ENCODE measurements at places on chromosomes 1 and 21.

DNA sequence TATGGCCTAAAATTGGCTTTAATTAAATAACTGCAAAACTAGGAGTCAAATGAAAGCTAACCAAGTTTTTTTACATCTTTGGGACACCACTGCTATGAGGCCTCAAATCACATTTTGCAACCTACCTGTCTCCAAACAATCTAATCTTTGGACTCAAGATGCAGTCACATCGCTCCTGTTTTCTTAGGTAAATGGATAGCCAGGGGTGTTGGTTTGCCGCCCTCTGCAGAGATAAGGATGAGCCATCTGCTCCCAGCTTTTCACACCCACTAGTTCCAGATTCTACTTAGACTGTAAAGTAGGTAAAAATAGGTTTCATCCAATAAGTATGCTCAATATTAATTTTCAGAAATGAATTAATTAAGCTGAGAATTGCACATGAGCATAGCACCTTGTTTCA is 456.5 kb downstream of the KIF26B start:
- H3K4me3 ChIP-seq = no peak overlapping the region
- no peak overlapping the region for H3K27ac ChIP-seq
- H3K36me3 ChIP-seq = no peaks in the 10 kb centered on the region
- no peak for DNase-seq
- no peaks in the 10 kb centered on the region for H3K4me1 ChIP-seq

GRCh38 chr1:156669794-156670193 is 7.4 kb downstream of the NES start:
- no peaks in the 10 kb centered on the region for H3K27me3 ChIP-seq
- no peak overlapping the region for H3K4me3 ChIP-seq
- H3K36me3 ChIP-seq = no peaks in the 10 kb centered on the region
- no peak overlapping the region for H3K27ac ChIP-seq
- peak; percentile 19 for DNase-seq

DNA sequence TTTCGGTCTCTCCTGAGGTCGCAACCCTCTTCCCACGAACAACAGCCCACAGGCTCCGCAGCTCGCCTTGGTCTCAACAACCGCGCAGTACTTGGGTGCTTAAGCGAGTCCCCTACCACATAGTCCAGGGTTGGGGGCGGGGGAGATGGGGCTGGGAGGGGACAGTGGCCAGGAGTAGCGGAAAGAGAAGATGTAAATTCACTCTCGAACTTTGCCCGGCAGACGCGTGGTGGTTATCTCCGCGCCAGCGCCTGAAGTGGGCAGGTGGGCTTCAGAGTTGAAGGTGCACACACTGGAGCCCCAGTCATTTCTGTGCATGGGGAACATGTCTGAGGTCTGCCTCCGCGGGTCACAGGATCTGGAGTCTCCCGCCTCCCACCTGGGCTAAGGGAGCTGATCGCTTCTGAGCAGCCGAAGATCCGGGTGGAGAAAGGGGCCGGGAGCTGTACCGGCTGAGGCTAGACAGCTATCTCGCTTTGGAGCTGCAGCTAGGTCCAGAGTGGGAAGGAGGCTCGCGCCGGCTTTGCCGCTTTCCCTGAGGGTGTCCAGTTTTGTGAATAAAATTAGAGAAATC is 4.3 kb upstream of the FOXD2 start:
- peaks cover 24% of the 10 kb centered on the region for H3K4me1 ChIP-seq
- DNase-seq = no peak

DNA sequence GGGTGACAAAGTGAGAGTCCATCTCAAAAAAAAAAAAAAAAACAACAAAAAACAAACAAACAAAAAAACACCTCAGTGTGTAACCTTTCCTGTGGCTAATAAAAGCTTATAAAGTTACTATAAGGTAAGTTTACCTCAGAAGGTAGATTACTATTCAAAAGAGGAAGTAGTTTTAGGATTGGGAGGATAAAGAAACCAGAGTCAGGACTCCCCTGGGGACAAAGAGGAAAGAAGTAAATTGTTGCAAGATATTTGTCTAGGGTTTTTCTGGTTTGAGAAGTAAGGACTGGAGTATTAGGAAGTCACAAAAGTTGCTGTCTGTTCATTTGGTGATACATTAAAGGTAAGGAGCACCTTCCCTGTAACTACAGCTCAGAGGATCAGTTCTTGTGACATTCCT is 23.8 kb upstream of the CENPF start:
- peaks cover 32% of the 10 kb centered on the region for H3K4me1 ChIP-seq
- H3K36me3 ChIP-seq = no peaks in the 10 kb centered on the region
- no peak overlapping the region for H3K27ac ChIP-seq
- H3K27me3 ChIP-seq = no peaks in the 10 kb centered on the region
- no peak for DNase-seq
- H3K4me3 ChIP-seq = no peak overlapping the region

- H3K27me3 ChIP-seq = no peaks in the 10 kb centered on the region
- H3K4me1 ChIP-seq = peaks cover 30% of the 10 kb centered on the region
- no peak for DNase-seq
- H3K27ac ChIP-seq = peak overlapping the region; percentile 71
- no peaks in the 10 kb centered on the region for H3K36me3 ChIP-seq
Measured at GRCh38 chr1:192550922-192551534, 24.5 kb upstream of the RGS1 start.

DNA sequence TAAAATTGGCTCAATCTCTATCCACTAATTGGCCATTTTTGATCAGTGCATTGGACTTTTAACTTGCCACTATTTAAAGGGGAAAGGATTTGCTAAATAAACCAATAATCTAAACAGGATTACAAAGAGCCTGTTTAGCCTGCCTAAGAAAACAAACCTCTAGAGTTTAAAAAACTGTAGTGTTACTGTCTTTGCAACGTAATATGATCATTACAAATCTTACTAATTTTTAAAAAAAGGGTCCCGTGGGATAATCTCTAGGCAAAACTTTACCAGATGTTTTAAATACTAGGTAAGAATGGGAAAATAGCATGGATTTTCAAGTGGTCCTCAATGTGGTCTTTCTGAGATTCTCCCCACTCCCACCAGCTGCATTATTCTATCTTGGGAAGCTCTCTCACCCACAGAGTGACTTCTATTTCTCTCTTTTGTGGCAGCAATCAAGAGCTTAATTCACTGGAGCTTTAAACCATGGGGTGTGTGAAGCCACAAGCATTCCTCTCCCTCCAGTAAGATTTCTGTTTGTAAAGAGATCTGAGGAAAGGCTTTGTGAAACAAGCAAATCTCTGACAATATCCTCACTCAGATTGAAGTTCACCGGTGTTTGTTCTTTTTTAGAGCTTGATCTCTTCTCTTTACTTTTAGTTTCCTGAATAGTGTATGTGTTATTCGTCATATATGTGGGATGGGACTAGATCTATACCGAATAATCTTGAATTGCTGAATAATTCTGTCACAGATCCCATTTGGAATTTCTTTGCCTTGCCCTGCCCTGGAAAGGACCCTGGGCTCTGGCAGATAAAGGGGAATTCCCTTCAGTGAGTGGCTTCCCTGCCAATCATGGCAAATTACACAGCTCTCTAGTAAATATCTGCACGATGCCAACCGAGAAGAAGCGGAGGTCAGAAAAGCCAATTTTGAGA is 132.2 kb downstream of the TLR5 start:
- H3K4me1 ChIP-seq = peaks cover 12% of the 10 kb centered on the region
- H3K4me3 ChIP-seq = peak overlapping the region; percentile 22
- H3K27ac ChIP-seq = no peak overlapping the region
- H3K36me3 ChIP-seq = no peaks in the 10 kb centered on the region

DNA sequence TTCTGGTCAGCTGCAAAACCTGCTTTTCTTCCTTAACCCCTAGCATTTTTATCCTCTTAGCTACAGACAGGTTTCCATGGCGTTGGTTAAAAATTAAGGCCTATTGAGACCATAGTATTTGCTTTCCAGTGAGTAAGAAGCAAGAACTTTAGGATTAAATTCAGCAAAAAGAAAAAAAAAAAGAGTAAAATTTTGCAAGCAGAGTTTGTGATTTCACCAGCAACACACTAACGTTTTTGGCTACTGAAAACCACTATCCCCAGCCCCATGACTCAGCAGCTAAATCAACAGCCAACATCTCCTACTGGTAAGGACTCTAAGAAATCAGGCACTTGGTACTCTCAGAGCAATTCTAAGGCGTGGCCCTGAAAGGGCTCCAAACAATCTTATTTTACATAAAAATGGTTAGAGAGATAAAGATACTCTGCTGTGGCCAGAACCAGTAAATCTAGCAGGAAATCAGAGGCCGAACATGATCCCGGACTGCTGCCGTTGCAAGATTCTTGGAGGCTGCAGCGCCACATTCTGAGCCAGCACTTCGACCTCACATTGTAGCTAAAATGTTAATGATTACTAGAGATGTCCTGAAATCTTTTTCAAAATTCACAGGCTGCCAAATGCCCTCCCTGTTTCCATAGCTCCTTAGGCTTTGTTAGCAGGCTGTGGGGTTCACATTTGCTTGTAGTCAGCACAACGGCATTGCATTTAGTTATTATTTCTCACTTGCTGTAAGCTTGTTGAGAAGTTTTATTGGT is 1.6 kb upstream of the ENO1 start:
- peaks cover 35% of the 10 kb centered on the region for H3K4me1 ChIP-seq
- H3K27ac ChIP-seq = peak overlapping the region; percentile 87

- no peak for DNase-seq
- H3K36me3 ChIP-seq = no peaks in the 10 kb centered on the region
- H3K4me3 ChIP-seq = no peak overlapping the region
- no peak overlapping the region for H3K27ac ChIP-seq
- H3K4me1 ChIP-seq = no peaks in the 10 kb centered on the region
Measured at GRCh38 chr1:221141606-221142285, 262.5 kb downstream of the HLX start.

DNA sequence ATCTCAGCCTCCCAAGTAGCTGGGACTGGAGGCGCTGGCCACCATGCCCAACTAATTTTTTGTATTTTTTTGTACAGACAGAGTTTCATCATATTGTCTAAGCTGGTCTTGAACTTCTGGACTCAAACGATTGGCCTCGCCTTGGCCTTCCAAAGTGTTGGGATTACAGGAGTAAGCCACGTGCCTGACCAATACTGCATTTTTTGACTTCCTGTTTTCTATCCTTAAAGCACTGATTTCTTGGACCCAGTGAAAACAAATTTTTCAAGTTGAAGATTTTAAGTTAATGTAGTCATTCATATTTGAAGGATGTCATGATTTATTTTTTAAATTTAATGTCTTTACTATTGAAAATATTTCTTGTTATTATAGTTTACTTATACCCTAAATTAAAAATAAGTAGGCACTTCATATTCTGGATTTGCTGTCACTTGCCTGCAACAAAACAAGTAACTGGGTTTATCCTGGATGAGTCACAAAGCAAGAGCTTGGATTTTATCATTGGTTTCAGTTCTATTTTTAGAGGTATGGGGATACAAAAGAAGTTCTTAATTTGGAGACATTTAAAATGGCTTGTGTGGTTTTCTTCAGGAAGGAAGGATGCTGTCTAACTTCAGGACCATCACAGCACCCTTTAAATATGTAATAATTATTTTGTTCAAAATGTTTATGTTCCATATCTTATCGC is 2.2 kb upstream of the VPS45 start:
- peaks cover 7% of the 10 kb centered on the region for H3K36me3 ChIP-seq
- H3K4me1 ChIP-seq = peaks cover 34% of the 10 kb centered on the region
- H3K27me3 ChIP-seq = no peaks in the 10 kb centered on the region
- peak overlapping the region; percentile 38 for H3K27ac ChIP-seq
- no peak for DNase-seq

DNA sequence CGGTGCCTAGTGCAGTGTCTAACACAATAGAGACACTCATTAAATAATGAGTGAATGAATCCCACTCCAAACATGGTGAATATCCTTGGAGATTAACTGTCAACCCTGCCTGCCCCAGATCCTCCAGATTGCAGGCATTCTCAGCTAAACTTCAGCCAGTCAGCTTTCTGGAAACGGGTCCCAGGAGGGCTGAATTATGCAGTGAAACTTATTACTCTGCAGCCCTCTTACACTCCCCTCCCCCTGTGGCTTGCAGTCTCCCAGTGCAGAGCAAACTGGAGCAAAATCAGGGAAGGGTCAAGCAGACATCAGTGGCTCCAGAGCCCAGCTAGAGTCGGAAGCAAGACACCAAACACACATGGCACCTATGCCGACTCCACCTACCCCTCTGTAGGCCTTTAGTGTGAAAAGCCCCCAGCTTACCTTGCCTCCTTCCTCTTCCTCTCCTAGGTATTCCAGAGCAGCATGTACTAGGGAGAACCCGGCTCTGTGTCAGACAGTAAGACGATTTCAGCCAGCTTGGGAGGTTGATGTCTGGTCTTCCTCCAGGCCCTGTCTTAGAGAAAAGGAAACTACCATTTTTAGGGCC is 6.5 kb upstream of the RGS16 start:
- no peaks in the 10 kb centered on the region for H3K27me3 ChIP-seq
- no peak overlapping the region for H3K4me3 ChIP-seq
- no peak for DNase-seq
- H3K4me1 ChIP-seq = peaks cover 21% of the 10 kb centered on the region
- no peaks in the 10 kb centered on the region for H3K36me3 ChIP-seq
- no peak overlapping the region for H3K27ac ChIP-seq

GRCh38 chr1:183589384-183589783 is 875 bp downstream of the NCF2 start:
- DNase-seq = no peak
- H3K27ac ChIP-seq = no peak overlapping the region
- no peaks in the 10 kb centered on the region for H3K27me3 ChIP-seq
- no peaks in the 10 kb centered on the region for H3K4me1 ChIP-seq

- no peaks in the 10 kb centered on the region for H3K36me3 ChIP-seq
- no peak overlapping the region for H3K4me3 ChIP-seq
- H3K4me1 ChIP-seq = no peaks in the 10 kb centered on the region
Measured at GRCh38 chr1:166383137-166383536, 216.3 kb upstream of the FAM78B start.

GRCh38 chr1:91979383-91979782 is 30.2 kb downstream of the BRDT start:
- no peaks in the 10 kb centered on the region for H3K27me3 ChIP-seq
- H3K36me3 ChIP-seq = no peaks in the 10 kb centered on the region
- H3K4me1 ChIP-seq = no peaks in the 10 kb centered on the region
- DNase-seq = no peak
- no peak overlapping the region for H3K4me3 ChIP-seq

GRCh38 chr1:231515748-231516147 is 12.7 kb upstream of the TSNAX start:
- DNase-seq = no peak
- H3K4me1 ChIP-seq = peaks cover 5% of the 10 kb centered on the region
- no peaks in the 10 kb centered on the region for H3K36me3 ChIP-seq
- no peak overlapping the region for H3K27ac ChIP-seq

- H3K4me3 ChIP-seq = peak overlapping the region; percentile 8
- H3K36me3 ChIP-seq = no peaks in the 10 kb centered on the region
- H3K4me1 ChIP-seq = peaks cover 5% of the 10 kb centered on the region
Measured at GRCh38 chr1:183349201-183349711, 68.9 kb downstream of the NMNAT2 start.

DNA sequence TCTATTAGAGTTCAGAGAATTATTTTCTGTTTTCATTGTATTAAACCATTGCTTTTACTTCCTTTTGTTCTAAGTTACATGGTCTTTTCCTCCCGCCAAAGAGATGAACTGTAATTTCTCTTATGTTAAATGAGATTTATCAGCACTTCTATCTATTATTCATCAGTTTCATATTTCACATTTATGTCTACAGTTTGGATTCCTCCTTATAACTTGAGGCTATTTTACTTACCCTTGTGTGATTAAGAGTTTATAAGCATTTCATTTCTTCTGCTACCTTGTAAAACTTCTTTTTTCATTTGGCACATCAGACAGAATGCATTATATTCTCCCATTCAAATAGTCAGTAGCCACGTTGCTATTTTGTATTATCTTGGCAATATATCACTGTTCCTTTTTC is 248.2 kb downstream of the PLA2G4A start:
- H3K4me3 ChIP-seq = no peak overlapping the region
- H3K36me3 ChIP-seq = no peaks in the 10 kb centered on the region
- DNase-seq = no peak
- H3K27me3 ChIP-seq = no peaks in the 10 kb centered on the region
- H3K4me1 ChIP-seq = no peaks in the 10 kb centered on the region
